ENCODE measurements at places on chromosomes 12 and 14. TPM values are rescaled to one million over a fixed set of nuclear protein-coding genes. Genes with fewer than 3 reads are reported as not detected.
A peak's percentile ranks its signal among the peaks of the same experiment; 100 is the strongest.

DNA sequence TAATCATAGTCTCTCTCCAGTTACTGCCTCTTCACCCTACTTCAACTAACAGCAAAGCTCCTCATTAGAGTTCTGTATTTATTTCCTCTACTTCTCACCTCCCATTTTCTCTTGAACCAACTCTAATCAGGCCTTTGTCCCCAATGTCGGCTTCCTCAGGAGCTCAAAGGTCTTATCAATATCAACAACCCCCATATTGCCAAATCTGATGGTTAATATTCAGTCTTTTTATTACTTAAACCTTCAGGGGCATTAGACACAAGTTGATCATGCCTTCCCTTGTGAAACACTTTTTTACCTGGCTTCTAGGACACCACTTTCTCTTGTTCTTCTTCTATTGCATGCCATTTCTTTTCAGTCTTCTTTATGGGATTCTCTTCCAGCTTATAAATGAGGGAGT, 509.0 kb downstream of the NELL2 start:
- DNase-seq, result no peak

DNA sequence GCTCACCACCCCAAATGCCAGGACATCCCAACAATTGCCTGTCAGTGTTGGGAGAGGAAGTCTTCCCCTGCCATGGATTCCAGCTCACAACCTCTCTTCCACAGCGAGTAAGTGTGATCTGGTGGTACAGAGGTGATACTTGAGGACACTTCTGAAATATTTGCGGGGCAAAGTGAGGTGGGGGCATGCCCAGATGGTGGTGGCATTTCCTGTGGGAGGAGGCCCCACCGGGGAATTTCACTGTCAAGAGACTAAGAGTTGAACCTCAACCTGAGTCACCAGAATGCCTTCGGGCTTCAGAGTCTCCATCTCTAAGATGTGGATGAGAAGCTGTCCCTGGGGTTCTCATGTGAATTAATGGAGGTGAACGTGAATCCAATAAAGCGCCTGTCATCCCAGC, 122.3 kb upstream of the RFLNA start:
- DNase-seq, result no peak

- peak; percentile 49 for DNase-seq
Observed at GRCh38 chr12:52195065-52195730, 3.4 kb upstream of the KRT80 start.

GRCh38 chr12:126742241-126742641, 1524.7 kb upstream of the TMEM132C start:
- no peak for DNase-seq

DNA sequence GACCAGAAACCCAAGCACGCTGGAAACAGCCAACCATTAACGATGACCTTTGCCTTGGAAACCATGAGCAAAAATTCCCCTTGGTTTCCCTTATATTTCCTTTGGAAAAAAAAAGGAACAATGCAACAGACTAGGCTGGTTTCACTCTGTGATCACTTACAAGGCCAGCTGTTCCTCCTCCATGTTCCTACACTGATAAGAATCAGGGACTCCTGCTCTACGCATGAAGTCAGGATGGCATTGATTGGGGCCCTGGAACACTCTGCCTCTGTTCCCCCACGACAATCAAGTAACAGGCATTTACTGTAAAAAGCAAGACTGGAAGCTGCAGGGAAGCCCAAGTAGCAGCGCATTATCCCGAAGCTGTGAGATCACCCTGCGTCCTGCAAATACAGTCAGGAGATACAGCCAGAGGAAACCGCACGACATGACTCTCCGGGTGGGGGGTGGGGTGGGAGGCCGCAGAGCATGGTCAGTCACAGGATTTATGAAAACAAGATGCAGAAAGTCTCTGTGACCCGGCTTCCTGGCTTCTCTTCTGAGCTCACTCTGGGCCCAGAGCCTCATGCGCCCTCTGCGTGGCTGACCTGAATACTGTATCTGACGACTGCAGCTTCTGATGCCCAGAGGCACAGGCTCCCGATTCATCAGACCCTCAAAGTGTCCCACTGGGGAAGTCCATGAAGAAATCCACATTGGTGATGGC, 31.1 kb downstream of the SSH1 start:
- peak; percentile 54 for DNase-seq

GRCh38 chr14:68502230-68502629, 290.6 kb downstream of the ZFP36L1 start:
- DNase-seq, result no peak

DNA sequence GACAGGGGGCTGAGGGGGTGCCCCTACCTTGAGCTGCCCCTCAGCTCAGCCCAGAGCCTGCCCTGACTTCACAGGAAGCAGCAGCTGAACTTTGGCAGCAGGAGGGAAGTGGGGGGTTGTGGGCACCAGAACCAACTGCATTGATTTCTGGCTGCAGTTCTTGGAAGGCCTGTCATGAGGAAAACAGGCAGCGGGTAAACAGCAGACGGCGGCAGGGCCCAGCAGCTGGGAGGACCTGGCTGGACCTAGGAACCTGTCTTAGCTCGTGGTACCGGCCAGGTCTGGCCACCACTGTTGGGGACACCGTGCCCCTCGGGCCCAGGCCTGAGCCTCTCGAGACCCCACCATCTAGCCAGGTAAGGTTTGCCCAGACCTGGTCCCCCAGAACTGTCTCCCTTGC, 154.2 kb upstream of the MYL2 start:
- DNase-seq, result no peak

DNA sequence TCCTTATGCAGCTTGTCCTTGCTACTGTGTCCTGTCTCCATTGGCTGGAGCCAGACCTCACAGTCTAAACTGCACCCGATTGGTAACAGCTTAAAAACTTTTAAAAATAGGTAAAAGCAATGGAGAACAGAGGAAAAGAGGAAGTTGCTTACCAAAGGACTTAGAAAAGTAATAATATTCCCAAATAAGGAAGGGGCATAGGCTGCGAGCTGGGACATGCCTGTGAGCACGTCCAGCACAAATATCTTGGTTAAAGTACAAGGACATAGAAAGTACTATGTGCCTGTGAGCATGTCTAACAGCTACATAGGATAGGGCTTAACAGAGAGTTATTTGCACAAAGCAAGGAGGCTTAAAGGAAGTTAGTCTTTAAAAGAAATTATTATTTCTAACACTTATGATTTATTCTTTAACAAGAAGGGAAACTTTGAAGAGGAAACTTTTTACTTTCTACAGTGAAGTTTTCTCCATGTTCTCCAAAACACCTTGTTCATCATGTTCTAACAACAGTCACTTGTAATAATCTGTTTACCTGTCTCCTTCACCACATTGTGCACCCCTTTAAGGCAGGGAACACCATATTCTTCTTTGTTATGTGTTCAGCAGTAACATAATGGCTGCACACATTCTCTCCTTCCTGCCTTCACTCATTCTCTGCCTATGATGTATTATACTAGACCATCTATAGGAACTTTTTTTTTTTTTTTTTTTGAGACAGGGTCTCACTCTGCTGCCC, 9.8 kb upstream of the UBE2N start:
- no peak for DNase-seq

- DNase-seq, result no peak
Observed at GRCh38 chr14:92965281-92965680, 42.3 kb downstream of the CHGA start.

Gene ANO2
- total RNA-seq, result 0.44 TPM

Gene MAPK1IP1L
- 69.9 TPM for total RNA-seq

Gene CSRP2
- 64.7 TPM for total RNA-seq

Measured in hepatocyte (in vitro differentiated cells).